ENCODE measurements at places on chromosomes 11 and 22.

DNA sequence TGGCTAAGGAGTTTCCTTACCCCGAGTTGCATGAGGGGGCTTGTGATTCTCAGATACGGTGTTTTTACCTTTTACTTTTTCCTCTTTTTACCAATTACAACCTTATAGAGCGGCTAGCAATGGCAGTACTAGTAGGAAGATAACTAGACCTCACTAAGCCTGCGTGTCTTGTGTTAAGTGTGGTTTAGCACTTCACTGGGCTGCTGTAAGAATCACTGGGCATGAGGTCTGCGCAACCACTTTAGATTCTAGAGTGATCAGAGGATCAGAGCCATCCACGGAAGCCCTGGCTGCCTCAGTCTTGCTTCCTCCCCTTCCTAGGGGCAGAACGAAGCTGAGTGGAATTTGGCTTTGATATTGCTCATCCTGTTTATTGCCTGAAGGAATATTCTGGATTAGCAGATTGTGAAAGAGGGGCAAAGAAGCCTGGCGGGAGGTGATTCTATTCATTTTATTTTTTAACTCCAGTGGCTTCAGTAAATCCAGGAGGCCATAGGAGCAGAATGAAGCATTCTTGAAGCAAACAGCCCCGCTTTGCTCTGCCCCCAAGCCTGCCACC lies 88.5 kb downstream of the GRAMD1B start:
- peak; percentile 65 for ATAC-seq

DNA sequence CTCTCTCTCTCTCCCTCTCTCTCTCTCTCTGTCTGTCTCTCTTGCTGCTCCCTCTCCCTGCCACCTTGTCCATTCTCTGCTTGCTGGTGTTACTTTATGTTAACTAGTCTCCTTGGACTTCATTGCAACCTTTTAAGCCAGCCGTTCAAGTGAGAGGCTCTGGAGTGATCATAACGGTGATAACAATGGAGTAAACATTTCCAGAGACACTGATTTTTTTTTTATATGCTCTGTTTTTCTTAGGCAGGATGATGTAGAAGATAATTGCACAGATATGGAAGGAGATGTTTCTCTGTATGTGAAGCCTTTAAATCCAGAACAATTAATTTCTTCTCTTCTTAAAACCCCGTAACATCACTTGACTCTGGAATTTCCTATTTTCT lies 287.7 kb downstream of the TMEM135 start:
- no peak for ATAC-seq

DNA sequence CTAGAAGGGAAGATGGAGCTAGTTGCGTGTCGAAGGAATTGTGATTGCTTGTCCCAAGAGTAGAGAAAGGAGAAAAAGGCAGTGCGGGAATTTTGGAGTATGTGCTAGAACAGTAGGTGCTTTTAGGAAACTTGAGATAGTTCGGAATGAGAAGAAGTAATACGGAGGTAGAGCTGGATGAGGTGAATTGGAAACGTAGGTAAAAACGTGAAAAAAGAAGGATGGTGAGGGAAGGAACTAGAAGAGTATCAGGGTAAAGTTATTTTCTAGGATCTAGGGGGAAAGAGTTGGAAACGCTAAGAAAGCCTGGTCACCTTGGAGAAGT lies 1.4 kb downstream of the CEP57 start:
- no peak for ATAC-seq

DNA sequence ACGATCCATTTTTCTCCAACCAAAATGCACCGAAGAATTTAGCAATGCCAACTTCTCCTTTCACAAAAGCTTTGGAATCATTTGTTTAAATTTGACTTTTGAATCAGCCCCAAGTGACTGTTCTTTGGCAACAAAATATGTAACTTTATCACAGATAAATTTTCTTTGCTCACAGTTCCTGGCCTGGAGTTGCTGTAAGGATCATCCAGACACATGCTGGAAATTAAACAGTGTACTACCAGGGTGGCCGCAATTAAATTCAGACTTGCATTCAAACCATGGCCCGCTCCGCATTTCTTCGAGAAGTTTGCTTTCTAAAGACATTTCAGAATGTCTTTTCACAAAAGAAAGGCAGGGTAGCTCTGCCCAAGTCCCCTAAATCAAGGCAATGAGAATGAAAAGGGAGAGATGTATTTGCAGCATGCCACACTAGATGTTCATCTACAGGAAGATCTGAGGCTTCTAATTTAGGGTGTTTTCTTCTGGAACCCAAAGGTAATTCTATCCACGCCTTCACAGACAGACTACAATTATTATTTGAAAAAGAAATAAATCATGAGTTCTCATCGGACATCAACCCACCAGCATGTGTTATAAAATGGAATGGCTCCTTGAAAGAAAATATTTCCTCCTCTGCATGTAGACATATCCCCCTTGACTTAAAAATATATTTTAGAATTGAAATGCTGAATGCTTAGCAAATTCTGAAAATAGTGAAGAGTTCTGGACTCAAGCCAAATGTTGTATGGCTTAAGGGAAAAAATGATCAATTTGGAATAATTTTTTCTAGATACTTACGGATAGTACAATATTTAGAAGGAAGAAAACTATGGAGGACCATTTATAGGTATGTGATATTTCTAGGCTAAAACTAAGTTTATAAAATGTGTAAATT lies 189.7 kb upstream of the BLID start:
- ATAC-seq: no peak

DNA sequence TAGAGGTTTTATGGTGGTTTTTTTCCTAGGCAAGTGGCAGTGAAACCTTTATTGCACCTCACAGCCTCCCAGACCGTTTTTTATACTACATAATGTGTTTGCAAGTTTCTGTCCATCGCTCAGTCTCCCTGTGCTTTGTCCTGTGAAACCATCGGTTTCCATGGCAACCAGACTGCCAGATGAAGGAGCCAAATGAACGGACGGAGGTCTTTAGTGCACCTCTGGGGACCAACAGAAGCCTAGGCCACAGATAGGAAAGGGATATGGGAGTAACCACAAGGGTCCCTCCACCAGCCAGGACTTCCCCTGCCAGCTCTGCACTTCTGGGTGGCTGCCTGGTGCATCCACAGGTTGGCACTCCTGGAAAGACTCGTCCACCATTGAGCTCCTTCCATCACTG lies 165.0 kb downstream of the CHST1 start:
- ATAC-seq: no peak

DNA sequence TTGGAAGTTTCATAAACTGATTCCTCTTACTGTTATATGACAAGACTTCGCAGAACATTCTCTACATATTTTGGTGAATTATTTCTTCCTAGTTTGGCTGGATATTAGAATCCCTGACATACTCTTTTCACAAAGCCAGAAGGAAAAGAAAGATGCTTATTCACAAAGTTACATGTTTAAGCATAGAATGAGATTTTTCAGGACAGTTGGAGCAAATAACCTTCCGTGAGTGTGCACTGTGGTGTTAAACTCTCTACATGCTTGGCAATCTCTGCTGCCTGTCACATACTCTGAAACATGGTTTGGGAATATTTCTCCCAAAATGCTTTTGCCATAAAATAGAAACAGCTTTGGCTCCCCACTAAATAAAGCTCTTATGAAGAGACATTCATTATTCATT lies 230.0 kb upstream of the MTNR1B start:
- no peak for ATAC-seq

- ATAC-seq: no peak
These were observed 11.4 kb upstream of the PGM2L1 start for GRCh38 chr11:74409633-74410032.

DNA sequence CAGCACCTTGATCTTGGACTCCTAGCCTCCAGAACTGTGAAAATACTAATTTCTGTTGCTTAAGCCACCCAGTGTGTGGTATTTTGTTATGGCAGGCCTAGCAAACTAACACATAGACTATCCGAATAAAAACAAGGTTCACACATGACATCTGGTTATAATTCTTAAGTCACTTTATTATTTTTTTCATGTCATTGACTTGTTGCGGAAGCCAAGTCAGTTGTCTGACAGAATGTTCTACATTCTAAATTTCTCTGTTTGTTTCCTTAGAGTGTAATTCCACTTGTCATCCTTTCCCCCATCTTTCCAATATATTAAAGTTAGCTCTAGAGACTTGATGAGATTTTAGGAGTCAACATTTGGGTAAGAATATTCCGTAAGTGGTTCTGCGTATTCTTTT lies 40.6 kb downstream of the RAB30 start:
- ATAC-seq: no peak

- ATAC-seq: no peak
These were observed 4.6 kb downstream of the CDPF1 start for GRCh38 chr22:46245511-46245910.

DNA sequence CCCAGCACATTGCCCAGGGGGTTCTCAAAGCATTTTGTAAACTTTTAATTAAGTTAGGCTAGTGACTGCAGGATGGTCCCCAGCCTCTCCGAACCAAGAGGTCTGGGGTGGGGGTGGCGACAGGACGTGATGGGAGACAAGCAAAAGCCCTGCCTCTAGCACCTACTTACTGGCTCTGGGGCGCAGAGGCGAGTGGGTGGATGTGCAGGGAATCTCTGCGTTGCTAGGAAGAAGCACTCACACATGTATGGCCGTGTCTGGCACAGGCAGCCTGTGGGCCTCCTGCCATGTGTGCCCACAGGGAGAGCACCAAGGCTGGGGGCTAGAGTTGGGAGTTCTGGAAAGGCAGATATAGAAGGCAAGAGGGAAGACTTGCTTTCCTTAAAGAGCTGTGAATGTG lies 6.3 kb downstream of the OPCML start:
- no peak for ATAC-seq

- no peak for ATAC-seq
These were observed 6.4 kb downstream of the HIPK3 start for GRCh38 chr11:33263549-33263948.

- ATAC-seq: no peak
These were observed 1.4 kb downstream of the KCNC1 start for GRCh38 chr11:17735818-17736578.

- no peak for ATAC-seq
These were observed 31.2 kb downstream of the POU2AF3 start for GRCh38 chr11:111329306-111330204.

DNA sequence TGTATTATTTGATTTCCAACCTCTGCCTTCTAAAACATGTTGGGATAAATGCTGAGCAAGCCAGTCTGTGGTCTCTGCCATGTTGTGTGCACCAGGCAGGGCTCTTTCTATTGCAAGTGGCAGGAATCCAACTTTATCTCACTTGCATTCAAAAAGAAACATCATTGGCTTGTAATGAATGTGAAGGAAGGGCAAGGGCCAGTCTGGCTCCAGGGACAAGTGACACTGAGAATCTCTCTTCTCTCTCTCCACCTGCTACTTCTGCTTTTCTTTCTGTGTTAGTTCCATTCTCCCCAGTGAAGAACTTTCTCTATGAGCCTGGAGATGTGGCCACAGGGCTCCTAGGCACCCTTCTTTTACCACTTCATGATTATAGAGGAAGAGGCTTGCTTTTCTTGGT lies 329.9 kb upstream of the NCAM1 start:
- no peak for ATAC-seq
